ENCODE measurements at places on chromosomes 7 and 10.

GRCh38 chr7:122311734-122312450 lies 7.3 kb upstream of the FEZF1 start:
- DNase-seq = no peak

- DNase-seq = no peak
Measured at GRCh38 chr7:95126053-95126709, 198.2 kb downstream of the PON1 start.

- no peak for DNase-seq
Measured at GRCh38 chr10:15478429-15478828, 107.3 kb upstream of the FAM171A1 start.

- no peak for DNase-seq
Measured at GRCh38 chr7:70484255-70484654, 647.7 kb upstream of the GALNT17 start.

DNA sequence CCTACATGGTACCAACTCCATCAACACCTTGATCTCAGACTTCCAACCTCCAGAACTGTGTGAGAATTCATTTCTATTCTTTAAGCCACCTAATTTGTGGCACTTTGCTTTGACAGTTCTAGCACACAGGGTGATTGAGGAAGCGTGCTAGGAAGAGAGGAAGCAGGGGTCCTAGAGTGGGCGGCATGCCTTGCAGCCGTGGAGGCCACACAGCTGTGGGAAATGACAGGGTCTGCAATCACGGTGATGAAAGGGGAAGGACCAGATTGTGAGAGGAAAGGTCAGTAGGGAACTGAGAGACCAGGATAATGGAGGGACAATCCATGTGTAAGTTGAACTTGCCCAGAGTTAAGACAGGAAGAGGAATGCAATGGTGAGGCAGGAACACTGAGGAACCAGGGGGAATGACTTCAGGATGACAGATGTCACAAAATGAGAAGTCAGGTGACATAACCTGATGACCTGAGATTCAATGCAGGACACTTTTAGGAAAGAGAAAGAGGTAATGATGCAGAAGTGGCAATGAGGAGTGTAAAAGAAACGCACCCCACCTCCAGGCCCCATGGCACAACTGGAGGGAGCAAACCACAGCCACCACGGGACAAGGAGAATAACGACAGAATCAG lies 87.3 kb upstream of the PIK3CG start:
- DNase-seq = no peak

DNA sequence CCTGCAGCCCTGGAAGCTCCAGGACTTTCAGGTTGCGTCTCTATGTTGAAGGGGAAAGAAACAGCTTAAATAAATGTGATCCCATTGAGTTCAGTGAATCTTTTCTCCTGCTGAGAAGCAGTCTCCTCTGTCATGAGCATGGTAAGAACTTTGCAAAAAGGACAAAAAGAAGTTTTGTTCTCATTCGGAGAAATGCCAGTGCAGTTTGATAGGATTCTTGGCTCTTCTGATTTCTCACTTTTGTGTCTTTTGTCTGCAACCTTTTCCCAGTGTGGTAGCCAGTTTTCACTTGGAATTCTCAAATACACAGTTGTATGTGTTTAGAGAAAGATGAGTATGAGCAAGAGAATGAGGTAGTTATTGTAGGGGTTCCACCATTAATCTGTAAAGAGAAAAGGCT lies 64.3 kb downstream of the AP3M1 start:
- no peak for DNase-seq

DNA sequence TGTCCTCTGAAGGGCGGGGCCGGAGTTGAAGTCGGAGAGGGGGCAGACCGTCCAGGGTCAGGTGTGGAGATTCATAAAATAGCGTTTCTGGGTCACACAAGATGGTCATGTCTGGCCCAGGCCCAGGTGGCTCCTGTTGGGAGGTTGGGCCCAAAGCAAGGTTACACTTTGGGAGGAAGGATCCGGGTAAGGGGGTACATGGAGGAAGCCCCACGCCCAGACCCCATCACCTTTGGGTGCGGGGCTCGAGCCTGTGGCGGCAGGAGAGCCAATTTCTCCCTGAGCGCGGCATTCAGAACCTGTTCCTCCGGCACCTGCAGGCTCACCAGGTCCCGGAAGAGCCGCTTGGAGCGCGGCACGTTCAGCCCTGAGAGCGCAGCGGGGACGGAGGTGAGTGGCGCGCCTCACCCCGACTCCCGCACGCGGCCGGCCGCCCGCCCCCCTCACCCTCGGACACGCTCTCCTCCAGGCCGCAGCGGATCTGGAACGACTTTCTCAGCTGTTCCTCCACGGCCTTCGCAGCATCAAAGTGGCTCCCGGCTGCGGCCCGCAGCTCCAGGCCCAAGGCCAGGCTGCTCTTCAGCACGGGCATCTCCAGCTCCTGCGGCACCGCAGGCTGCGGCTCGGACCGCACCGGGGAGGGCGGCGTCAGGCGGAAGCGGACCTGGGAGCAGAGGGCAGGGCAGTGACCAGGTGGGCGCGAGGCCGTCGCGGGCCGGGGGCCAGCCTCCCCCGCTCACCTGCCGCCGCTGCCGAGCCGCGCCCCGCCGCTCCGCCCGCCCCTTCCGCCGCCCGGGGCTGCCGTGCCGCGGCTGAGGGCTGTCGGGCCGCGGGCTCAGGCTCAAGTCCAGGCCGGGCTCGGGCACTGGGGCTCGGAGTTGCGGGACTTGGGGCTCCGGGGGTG lies 644 bp downstream of the PPP1R35 start:
- peak; percentile 35 for DNase-seq

DNA sequence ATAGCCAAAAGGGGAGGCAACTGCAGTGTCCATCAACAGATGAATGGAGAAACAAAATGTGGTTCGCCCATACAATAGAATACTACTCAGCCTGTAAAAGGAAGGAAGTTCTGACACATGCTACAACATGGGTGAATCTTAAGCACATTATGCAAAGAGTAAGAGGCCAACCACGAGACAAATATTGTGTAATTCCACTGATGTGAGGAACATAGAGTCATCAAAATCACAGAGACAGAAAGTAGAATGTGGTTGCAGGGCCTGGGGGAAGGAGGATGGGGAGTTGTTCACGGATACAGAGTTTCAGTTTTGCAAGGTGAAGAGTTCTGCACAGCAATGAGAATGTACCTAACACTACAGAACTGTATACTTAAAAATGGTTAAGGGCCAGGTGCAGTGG lies 13.7 kb upstream of the C10orf71 start:
- DNase-seq = no peak

DNA sequence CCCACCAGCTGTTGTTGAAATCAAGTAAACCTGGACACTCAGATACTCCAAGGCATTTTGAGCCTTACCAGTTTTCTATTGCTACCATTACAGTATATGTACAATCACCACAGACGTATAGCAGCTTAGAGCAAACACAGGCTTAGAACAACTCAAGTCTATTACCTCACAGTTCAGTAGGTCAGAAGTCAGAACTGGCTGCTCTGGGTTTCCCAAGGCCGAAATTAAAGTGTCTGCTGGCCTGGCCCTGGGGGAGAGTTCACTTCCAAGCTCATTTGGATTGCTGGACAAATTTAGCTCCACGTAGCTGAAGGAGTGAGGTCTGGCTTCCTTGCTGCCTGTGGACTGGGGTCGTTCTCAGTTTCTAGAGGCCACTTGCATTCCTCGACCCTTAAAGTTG lies 260.1 kb upstream of the LRRN3 start:
- no peak for DNase-seq

- no peak for DNase-seq
Measured at GRCh38 chr10:106310596-106310995, 853.9 kb downstream of the SORCS1 start.

DNA sequence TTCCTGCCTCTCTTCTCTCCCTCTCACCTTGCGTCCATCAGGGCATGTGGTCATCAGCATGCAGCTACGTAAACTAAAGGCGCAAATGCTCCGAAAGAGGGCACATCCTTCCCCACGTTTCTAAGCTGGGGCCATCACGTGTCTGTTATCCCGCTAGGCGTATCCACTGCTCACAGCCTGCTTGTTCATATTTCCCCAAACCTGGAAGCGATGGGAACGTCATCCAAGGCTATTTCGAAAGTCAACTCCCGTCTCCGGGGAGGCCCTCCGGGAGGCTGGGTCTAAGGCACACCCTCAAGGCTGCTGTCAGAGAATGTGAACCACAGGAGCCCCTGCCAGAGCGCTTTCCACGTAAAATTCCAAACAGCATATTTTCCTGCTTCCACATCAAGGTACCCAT lies 199.2 kb downstream of the DIP2C start:
- no peak for DNase-seq

DNA sequence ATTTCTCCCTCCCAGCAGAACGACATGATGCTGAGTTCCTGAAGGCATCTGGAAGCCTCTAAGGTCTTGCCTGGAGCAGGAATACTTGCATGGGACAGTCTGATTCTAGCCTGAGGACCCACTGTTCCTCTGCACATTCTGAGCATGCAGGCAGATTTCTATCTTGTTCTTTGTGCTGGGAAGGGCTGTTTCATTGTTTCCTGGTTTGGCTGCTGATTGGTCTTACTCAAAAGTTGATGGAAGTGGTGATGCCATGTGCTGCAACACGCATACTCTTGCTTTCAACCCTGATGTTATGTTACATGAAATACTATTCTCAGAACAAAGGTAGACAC lies 307.0 kb downstream of the GATA3 start:
- DNase-seq = no peak

DNA sequence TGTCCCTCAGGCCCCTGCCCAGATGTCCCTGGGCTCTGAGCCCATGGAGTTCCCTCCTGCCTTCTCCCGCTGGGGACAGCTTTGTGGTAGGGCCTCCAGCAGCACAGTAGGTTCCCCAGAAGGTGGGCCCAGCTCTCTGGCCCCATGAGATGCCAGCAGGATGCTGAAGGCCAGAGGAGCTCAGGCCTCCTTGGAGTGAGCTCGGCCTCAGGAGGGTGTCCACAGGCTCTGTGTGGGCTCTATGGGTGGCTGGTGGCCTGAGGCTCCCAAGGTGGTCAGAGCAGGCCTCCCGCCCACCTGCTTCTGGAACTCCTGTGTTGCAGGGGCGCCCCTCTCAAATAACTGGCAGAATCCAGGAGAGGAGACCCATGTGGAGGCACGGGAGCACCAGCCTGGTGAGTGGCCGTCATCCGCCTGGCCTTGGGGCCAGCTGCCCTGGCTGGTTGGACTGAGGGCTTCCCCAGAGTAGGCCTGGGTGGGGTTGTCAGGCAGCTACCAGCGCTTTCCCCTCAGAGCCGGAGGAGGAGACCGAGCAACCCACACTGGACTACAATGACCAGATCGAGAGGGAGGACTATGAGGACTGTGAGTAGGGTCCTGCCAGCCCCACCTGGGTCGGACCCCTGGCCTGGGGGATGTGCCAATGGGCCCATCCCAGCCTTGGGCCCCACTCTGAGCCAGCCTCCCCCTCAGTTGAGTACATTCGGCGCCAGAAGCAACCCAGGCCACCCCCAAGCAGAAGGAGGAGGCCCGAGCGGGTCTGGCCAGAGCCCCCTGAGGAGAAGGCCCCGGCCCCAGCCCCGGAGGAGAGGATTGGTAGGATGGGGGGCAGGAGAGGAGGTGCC lies 3.2 kb downstream of the AEBP1 start:
- no peak for DNase-seq

GRCh38 chr10:60978287-60979115 lies 34.5 kb upstream of the RHOBTB1 start:
- DNase-seq = no peak

- DNase-seq = no peak
Measured at GRCh38 chr7:124275411-124275810, 242.5 kb upstream of the TMEM229A start.

- DNase-seq = no peak
Measured at GRCh38 chr10:58696736-58697135, 184.1 kb downstream of the BICC1 start.

DNA sequence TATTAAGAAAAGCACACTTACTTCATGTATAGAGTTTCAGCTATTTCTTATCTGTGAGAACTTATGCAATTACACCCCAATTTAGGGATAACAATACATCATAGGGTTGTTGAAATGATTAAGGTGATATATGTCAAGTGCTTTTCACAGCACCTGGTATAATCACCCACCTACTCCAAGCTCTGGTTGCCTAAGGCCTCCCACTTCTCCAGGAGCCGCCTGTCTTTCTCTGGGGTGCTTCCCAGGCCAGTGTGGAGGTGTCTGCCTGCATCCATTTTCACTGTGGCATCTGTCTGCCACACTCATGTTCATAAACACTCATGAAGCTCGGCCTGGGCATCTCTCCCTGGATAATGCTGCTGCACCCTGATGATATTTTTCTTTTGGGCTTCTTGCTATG lies 250.3 kb downstream of the STK31 start:
- DNase-seq = no peak

DNA sequence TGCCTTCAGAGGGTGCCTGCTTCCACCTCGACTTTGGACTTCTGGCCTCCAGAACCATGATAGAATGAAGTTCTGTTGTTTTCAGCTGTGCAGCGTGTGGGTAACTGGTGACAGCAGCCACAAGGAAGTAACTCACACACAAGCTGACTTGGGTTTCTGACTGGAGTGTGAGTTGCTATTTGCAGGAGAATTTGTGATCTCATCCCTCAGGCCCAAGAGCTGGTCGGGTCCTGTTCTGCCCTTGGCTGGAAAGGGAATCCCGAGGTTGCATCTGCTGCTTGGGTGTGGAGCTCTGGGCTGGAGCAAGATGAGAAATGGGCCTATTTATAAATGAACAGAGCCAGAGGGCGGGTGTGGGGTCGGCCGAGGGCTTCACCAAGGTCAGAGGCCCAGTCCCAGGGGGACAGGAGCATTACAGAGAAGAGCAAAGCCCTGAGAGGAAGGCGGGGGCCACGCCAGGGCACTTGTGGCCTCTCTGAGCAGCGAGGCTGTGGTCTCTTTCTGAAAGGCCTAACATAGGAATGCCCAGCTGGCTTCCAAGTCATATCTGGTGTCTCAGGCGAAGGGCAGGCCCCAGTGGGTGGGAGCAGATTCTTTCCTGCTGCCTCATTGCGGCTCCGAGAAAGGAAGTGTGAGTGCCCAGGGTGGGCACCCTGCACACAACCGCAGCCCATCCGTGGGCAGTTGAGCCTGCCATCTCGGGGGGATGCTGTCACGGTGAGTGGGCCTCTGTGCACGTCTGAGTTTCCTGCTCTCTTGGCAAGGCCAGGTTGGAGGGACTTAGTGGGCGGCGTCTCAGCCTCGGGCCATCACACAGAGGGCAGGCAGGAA lies 26.5 kb upstream of the C10orf71 start:
- no peak for DNase-seq

DNA sequence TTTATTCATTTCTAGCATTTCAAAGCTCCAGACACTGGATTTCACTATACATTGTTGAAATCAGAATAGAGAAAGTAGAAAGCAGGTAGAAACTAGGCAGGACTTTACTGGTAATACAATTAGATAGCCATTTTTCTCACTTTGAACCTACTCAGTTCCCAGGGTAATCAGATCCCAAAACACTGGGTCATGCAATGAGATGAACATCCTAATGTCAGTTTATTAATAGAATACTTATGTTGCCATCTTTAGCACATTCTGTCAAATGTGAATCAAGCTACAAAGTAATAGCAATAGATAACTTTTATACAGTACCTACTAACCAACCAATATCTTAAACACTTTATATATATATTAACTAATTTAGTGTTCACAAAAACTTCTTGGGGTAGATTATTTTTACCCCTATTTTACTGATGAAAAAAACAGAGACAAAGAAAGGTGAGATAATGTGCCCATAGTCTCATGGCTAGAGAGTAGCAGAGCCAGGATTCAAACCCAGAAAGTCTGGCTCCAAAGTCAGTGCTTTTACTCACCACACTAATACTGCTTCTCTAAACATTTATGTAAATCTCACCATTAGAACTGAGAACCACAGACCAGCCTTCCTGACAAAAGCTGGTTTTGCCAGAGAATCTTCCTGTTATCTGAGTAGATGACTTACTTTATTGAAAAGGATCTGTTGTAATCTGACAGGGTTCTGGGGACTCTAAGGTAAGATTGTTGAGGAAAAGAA lies 153.8 kb upstream of the KAT6B start:
- no peak for DNase-seq

All from stimulated activated CD4-positive, alpha-beta T cell treated with anti-CD3 and anti-CD28 coated beads, Interleukin-2, amount 100 ng/mL, for 4 hours (primary cell).